ENCODE measurements at places on chromosomes 5 and 9. TPM values are rescaled to one million over a fixed set of nuclear protein-coding genes. Genes with fewer than 3 reads are reported as not detected.
A peak's percentile ranks its signal among the peaks of the same experiment; 100 is the strongest.

DNA sequence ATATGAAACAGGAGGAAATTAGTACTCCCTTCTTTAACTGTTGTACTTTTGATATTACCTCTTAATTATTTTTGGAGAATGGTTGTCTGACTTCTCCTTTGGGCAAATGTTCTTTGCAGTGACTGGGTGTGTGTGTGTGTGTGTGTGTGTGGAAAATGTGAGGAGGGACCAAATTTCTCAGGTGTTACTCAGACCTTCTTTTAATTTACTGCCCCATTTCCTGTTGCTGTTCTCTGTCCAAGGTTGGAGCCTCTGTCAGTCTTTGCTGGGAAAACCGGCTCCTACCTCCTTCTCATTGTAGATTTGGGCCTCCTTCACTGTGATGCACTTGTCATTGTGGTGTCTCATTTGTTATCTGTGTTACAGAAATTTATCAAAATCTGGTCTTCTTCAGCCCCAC lies 68.4 kb downstream of the PBX3 start:
- H3K4me3 ChIP-seq: no peak overlapping the region
- H3K36me3 ChIP-seq: no peaks in the 10 kb centered on the region
- peak; percentile 42 for DNase-seq
- H3K27me3 ChIP-seq: no peaks in the 10 kb centered on the region

OR1Q1 gene
- not detected for total RNA-seq

DNA sequence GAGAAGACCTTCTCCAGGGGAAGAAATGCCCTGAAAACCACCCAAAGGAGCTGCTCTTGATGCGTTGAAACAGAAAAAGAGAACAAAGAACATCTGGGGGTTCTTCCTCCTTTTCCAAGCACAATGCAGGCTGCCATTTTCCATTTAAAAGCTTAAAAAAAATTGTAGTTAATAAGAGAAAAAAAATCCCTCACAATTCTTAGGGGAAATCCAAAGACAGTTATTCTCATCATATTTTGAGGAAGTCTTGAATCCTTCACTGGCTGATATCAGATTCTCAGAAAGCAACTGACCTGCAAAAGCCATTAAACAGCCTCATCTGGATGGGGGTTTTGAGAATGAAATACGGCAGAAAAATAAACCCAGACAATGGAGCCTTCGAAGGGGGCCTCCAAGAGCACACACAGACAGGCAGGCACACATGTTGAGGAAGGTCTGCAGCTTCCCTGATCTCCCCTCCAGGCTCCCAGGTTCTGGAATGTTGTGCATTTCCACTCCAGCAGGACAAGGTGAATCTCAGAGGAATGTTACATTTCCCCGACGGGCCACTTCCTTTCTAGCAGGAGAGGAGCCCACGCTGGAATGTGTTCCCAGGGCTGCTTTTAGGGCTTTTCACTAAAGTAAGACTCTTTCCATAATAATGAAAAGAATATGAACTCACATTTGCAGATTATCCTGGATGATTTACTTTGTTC lies 159.4 kb upstream of the S1PR3 start:
- H3K27me3 ChIP-seq: no peaks in the 10 kb centered on the region
- H3K4me3 ChIP-seq: no peak overlapping the region
- H3K36me3 ChIP-seq: no peaks in the 10 kb centered on the region
- no peak overlapping the region for H3K27ac ChIP-seq
- peaks cover 15% of the 10 kb centered on the region for H3K4me1 ChIP-seq
- DNase-seq: no peak

DNA sequence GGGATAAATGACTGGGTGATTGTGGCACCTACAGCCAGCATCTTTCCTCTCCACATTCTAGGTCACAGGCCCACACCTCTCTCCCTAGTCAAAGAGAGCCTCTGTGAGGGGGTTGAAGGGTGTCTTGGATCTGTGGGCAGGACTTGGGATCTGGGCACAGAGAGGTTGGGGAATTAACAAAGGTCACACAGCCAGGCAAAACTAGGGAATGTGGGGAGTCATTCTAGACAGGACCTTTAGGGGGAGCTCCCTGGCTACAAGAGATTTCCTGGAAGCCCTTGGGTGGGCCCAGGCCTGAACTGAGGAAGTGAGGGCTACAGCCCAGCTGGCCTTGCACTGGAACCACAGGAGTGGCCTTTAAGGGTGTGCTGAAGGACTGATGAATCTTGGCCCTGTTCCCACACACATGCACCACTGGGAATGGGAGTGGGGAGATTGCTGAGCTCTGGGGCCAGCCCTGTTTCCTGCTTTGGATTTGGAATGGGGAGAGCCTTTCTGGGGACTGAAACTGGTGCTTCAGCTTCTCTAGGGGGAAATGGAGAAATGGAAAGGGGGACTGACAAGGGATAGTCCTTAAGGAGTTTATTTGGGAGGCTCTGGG lies 12.4 kb upstream of the CXXC5 start:
- peak overlapping the region; percentile 10 for H3K4me3 ChIP-seq
- H3K27ac ChIP-seq: peak overlapping the region; percentile 55
- peak; percentile 93 for DNase-seq
- peaks cover 21% of the 10 kb centered on the region for H3K36me3 ChIP-seq
- H3K27me3 ChIP-seq: no peaks in the 10 kb centered on the region
- H3K4me1 ChIP-seq: peaks cover 45% of the 10 kb centered on the region

GRCh38 chr5:64666078-64666477 lies 24.2 kb upstream of the SHISAL2B start:
- peak; percentile 37 for DNase-seq
- no peaks in the 10 kb centered on the region for H3K36me3 ChIP-seq
- H3K4me1 ChIP-seq: peaks cover 4% of the 10 kb centered on the region
- no peak overlapping the region for H3K27ac ChIP-seq
- H3K27me3 ChIP-seq: no peaks in the 10 kb centered on the region

OBP2B gene
- not detected for total RNA-seq

GRCh38 chr5:127002390-127002789 lies 28.0 kb downstream of the MARCHF3 start:
- H3K4me1 ChIP-seq: no peaks in the 10 kb centered on the region
- no peaks in the 10 kb centered on the region for H3K36me3 ChIP-seq
- DNase-seq: no peak
- H3K4me3 ChIP-seq: no peak overlapping the region
- H3K27ac ChIP-seq: no peak overlapping the region

- H3K36me3 ChIP-seq: peaks cover 88% of the 10 kb centered on the region
- no peaks in the 10 kb centered on the region for H3K27me3 ChIP-seq
- peak; percentile 43 for DNase-seq
- peaks cover 72% of the 10 kb centered on the region for H3K4me1 ChIP-seq
Observed at GRCh38 chr5:68251386-68251785, 35.8 kb downstream of the PIK3R1 start.

DNA sequence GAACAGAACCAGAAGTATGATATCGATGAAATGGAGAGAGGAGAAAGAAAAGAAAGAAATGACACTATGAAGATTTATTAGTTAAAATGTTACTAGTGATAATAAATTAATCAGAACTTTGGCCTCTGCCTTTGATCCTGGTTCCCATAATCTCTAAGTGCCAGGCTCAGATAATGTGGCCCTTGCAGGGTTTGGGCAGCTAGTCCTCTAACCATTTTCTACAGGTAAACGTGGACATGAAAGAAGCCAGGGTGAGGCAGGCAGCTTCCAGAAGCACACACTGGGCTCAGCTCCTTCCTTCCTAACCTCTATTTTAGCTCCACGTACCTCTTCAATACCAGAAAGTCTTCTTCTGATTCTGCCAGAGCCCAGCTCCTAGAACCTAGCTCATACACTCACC lies 30.6 kb downstream of the SYK start:
- no peak overlapping the region for H3K4me3 ChIP-seq
- no peaks in the 10 kb centered on the region for H3K36me3 ChIP-seq
- no peak overlapping the region for H3K27ac ChIP-seq
- DNase-seq: no peak

MEGF10 gene
- total RNA-seq: not detected

DNA sequence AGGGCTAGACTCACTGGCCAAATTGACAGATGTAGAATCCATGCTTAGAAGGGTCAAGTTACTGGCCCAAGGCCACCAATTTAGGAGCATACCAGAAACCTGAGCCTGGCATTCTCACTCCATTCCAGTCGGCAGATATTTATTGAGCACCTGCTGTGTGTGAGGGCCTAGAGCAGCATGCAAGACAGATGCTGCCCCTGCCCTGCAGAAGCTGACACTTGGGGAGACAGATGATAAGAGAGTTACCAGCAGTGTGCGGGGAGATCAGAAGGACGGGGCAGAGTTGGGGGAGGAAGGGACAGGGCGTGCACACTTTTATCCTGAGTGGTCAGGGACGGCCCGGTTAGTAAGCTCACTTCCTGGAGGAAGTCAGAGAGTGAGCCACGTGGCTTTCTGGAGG lies 111.5 kb upstream of the RAPGEF1 start:
- no peaks in the 10 kb centered on the region for H3K36me3 ChIP-seq
- H3K4me1 ChIP-seq: no peaks in the 10 kb centered on the region
- H3K27ac ChIP-seq: no peak overlapping the region

SAPCD2 gene
- 15.7 TPM for total RNA-seq

DNA sequence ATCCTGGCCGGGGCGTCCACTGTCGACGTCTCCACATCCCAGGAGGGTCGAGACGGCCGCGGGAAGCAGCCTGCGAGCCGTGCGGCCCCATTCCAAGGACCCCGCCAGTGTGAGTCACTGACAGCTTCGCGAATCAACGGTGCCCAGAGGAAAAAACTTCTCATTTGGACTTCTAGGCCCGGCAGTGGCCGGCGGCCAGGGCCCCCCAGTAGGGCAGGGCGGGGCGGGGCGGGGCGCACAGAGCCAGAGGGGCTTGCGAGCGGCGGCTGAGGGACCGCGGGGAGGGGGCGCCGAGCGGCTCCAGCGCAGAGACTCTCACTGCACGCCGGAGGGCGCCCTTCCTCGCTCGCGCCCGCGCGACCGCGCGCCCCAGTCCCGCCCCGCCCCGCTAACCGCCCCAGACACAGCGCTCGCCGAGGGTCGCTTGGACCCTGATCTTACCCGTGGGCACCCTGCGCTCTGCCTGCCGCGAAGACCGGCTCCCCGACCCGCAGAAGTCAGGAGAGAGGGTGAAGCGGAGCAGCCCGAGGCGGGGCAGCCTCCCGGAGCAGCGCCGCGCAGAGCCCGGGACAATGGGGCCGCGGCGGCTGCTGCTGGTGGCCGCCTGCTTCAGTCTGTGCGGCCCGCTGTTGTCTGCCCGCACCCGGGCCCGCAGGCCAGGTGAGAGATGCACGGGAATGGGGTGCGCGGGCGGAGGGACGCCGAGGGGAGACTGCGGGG lies at the start of gene F2R:
F2R (plus strand) TSS at position 391 of the 720 bp plus-strand sequence; CDS start at position 573, 182 bp downstream.
- H3K4me3 ChIP-seq: peak within 1 kb of the TSS; percentile 79
- no peaks in the 10 kb centered on the region for H3K27me3 ChIP-seq
- peak within 1 kb of the TSS; percentile 66 for H3K27ac ChIP-seq
- peaks cover 14% of the 10 kb centered on the region for H3K36me3 ChIP-seq
- H3K4me1 ChIP-seq: peaks cover 29% of the 10 kb centered on the region
- peak; percentile 57 for DNase-seq

DNA sequence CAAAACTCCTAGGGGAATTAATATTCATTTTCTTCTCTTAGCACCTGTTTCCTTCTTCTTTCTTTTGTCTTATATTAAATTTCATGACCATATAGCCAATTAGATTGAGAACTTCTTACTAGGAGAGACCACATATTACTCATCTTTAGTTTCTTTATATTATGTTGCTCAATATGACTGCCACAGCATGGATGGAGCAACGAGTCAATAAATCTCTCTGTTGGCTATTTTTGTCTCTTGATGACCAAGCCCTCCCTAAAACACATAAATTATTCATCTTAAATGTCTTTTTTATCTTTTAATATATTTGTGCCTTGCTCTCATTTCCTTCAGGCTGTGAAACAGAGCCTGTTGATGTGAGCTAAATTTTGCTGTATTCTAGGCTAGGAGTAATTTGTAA lies 123.0 kb downstream of the ADAMTSL1 start:
- no peak overlapping the region for H3K4me3 ChIP-seq
- no peaks in the 10 kb centered on the region for H3K27me3 ChIP-seq
- H3K27ac ChIP-seq: no peak overlapping the region
- H3K4me1 ChIP-seq: peaks cover 18% of the 10 kb centered on the region
- peak; percentile 71 for DNase-seq
- no peaks in the 10 kb centered on the region for H3K36me3 ChIP-seq

FRMPD1 gene
- not detected for total RNA-seq

GRCh38 chr5:14134083-14134482 lies 9.1 kb upstream of the TRIO start:
- H3K27ac ChIP-seq: no peak overlapping the region
- no peak overlapping the region for H3K4me3 ChIP-seq
- H3K36me3 ChIP-seq: no peaks in the 10 kb centered on the region
- no peak for DNase-seq
- no peaks in the 10 kb centered on the region for H3K4me1 ChIP-seq

- H3K4me3 ChIP-seq: no peak overlapping the region
- DNase-seq: no peak
- H3K4me1 ChIP-seq: peaks cover 4% of the 10 kb centered on the region
- peaks cover 25% of the 10 kb centered on the region for H3K36me3 ChIP-seq
- H3K27me3 ChIP-seq: no peaks in the 10 kb centered on the region
Observed at GRCh38 chr9:137182836-137183235, 5.5 kb downstream of the ANAPC2 start.

- H3K36me3 ChIP-seq: peaks cover 6% of the 10 kb centered on the region
- no peaks in the 10 kb centered on the region for H3K27me3 ChIP-seq
- H3K4me1 ChIP-seq: no peaks in the 10 kb centered on the region
- no peak for DNase-seq
Observed at GRCh38 chr9:95332860-95333259, 15.4 kb upstream of the FANCC start.

PFN3 gene
- not detected for total RNA-seq

- no peaks in the 10 kb centered on the region for H3K36me3 ChIP-seq
- no peak overlapping the region for H3K4me3 ChIP-seq
- peaks cover 86% of the 10 kb centered on the region for H3K27me3 ChIP-seq
- no peaks in the 10 kb centered on the region for H3K4me1 ChIP-seq
- no peak for DNase-seq
Observed at GRCh38 chr5:52598968-52599367, 188.7 kb upstream of the ITGA1 start.

DNA sequence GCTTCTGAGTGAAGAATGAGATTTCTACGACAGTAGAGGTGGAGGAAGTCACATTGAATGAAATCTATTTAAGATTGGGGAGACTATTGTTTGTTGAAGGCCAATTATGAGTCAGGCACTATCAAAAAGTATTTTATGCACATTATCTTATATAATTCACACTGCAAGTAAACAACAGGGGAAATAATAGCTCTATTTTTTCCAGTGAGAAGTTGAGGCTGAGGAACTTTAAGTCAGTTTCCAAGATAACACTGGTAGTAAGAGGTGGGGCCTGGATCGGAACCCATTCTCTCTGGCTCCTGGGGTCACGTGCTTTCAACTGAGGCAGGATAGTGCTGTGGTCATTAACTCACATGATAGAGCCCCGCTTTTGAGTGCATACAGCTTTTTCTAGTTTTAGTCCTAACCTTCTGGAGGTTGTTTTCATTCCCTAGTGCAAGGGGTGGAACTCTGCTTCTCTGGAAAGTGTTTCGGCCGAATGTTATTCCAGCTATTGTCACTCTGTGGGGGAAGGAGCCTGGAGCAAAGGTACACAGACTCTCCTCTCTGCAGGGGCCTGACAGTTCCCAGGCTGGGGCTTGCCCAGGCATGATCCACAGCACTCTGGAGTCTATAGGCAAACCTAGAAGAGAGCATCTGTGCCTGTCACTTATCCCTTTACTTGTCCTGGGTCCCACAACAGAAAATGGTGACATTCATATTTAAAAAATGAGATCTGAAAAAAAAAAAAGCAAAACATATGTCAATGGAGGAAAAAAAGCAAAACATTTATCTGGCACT lies 352.4 kb upstream of the ACTBL2 start:
- no peak overlapping the region for H3K4me3 ChIP-seq
- DNase-seq: peak; percentile 78
- no peak overlapping the region for H3K27ac ChIP-seq
- H3K36me3 ChIP-seq: peaks cover 5% of the 10 kb centered on the region
